Panc1 (cell line): ENCODE measurements at places on chromosomes 1 and 21. TPM values are rescaled to one million over a fixed set of nuclear protein-coding genes. Genes with fewer than 3 reads are reported as not detected.

The LRRC71 gene
- total RNA-seq: 0.77 TPM

The RHBG gene
- total RNA-seq: 0.28 TPM

The APP gene
- total RNA-seq: 542 TPM

The RPS6KA1 gene
- 44.0 TPM for total RNA-seq

The SLC5A9 gene
- not detected for total RNA-seq

The KCNE2 gene
- not detected for total RNA-seq

The ETV3L gene
- not detected for total RNA-seq

The PPP2R5A gene
- total RNA-seq: 44.3 TPM

The C1orf210 gene
- total RNA-seq: not detected

The MIXL1 gene
- 0.69 TPM for total RNA-seq

The FMO1 gene
- total RNA-seq: not detected

The LRRC53 gene
- not detected for total RNA-seq

- DNase-seq: no peak
These were observed 73.7 kb upstream of the EDEM3 start for GRCh38 chr1:184828369-184828717.

DNA sequence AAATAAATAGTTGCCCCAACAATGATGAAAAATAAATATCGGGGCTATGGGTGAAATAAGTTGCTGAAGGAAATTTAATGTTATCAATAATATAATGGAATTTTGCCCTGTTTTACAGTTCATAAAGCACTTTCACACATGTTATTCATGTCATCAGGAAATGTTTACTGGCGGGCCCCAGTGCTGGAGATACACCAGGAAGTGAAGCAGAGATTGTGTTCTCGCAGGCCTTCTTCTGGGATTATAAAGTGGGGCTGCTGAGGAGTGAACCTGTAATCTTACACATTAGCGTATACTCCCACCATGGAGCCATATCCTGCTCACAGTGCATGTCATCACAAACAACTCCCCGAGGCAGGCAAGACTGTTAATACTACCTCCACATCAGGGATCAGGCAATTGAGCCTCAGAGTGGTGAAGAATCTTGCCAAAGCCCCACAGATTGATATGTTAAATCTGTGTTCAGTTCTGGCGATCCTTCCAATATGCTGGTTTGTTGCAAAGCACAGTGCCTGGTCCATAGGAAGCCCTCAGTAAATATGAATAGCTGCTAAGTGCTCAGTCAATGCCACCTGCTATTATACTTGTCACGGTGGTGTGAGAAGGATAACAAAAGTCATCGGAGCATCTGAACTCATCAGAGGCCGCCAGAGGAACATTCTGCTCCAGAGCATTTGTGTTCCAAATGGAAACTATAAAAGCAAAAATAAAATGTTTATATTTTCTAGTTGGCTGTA is 104.4 kb upstream of the UBE2U start:
- no peak for DNase-seq

DNA sequence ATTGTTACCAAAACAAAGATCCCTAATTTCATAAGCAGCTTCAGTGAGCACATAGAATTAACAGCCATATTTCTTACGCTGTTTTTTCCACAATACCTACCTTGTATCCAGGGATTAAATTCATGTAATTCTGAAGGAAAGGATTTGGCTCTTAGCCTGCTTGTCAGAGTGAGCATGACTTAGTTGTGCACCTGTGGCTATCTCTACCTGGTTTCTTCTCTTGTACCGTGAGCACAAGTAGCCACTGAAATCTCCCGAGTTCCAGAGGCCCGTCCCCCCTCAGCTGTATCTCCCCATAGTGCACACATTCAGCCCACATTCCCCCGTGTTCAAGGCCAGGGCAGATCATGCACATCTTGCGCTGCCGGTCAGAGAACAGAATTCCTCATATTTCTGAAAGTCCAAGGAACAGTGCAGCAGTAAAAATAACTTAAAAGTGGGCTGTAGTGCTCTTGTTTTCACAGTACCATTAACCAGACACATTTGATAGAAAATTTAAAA is 2.3 kb downstream of the TENT5C start:
- DNase-seq: no peak

DNA sequence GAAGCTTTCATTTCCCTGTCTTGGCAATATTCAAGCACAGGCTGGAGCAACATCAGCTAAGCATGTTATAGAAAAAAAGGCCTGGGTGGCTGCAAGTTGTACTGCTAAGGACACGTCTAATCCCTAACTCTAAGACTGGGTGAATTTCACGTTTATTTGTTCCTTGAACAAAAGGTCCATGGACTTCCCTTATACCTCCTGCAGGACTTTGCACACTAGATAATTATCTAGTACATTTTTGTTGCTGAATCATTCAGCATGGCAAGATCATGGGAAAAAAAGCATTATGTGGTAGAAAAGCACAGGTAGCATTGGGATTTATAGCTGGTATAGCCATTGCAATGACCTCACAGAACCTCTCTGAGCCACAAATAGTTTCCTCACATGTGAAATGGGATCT is 130.7 kb upstream of the DMRTA2 start:
- DNase-seq: no peak

- DNase-seq: no peak
These were observed 15.4 kb downstream of the PKP1 start for GRCh38 chr1:201298396-201299381.

DNA sequence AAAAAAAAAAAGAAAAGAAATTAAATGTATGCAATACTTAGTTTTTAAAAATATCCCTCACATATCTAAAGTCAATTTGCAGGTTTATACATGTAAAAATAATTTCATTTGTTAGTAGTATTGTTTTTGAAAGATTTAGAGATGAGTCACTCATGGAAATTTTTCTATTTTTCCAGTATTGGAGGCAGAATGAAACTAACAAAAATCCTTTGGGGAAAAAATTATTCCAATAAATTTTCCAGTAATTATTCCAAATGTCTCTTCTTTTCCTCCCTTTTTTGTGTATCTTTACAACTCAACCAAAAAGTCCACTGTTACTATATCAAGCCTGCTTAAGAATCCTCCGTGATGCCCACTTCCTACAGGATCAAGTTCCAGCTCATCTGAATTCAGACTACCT is 29.9 kb downstream of the MPZL1 start:
- DNase-seq: no peak

GRCh38 chr1:210415846-210416448 is 87.2 kb downstream of the HHAT start:
- no peak for DNase-seq

- no peak for DNase-seq
These were observed 19.4 kb downstream of the MECR start for GRCh38 chr1:29211086-29212030.

DNA sequence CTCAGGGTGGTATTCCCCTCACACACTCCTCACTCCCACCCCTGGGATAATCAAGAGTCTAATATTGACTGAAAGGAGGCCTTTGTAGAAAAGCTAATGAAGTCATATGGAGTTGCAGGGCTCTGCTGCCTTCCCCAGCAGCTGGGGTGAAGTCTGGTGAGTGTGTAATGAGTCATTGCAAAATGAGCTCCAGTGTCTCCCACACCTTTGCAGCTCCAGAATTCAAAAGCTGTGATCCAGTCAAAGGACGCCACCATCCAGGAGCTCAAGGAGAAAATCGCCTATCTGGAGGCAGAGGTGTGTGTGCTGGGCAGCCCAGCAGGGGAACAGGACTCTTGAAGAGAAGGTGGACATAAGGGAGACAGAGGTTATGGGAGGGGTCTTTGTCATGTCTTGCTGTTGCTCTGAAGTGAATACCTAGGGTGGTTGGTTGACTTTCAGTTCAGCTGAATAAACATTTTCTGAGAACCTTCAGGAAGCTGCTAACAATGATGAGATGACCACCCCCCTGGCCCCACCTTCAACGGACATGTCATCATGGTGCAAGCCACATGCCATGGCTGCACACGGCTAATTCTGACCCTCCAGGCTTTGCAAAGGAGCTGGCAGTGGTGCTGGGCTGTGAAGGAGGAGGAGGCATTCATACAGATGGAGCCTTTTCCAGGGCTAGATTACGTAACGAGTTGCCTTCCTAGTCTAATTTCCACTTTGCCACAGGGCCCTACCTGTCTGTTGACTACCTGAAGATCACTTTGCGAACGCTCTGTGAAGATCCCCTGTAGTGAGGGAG is 32.2 kb upstream of the SNX27 start:
- no peak for DNase-seq

DNA sequence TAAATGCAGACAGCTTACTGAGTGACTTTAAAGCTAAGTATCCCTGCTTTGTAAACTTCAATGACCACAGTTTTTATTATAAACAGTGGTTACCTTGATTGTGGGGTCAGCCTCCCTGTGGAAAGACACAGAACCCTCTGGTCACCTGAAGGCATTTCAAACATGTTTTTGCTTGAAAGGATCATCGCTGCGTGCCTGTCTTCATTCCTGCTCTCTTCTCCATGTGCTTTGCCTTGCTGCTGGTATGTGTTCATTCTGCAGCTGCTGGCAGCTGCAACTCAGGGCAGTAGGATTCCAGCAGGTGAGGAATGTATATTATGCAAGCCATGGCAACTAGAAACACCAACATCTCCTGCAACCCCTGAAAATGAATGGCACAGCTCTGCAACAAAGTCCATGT is 81.0 kb upstream of the VAV3 start:
- no peak for DNase-seq

GRCh38 chr1:11053758-11054137 is 6.1 kb downstream of the SRM start:
- no peak for DNase-seq

DNA sequence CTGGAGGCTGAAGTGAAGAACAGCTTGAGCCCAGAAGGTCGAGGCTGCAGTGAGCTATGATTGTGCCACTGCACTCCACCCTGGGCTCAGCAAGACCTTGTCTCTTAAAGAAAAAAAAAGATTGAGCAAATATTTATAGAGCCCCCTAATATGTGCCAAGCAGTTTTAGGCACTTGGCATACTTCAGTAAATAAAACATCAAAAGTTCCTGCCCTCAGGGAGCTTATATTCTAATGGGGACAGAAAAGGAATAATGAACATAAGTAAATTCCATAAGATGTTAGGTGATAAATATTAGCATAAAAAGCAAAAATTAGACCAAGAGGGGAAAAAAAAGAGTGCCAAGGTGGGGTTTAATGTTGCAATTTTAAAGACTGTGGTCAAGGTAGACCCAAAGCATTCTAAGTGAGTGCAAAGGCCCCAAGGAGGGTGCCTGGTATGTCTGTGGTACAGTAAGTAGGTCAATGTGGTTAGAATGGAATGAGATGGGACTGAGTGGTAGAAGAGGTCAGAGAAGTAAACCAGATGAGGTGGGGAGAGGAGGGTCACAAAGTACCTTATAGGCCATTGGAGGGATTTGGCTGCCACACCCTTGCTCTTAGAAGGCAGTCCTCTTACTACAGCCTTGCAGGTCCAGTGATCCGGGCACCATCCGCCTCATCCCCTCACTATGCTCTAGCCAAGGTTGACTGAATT is 2.2 kb upstream of the TOE1 start:
- no peak for DNase-seq

GRCh38 chr1:59438058-59438560 is 141.2 kb downstream of the FGGY start:
- no peak for DNase-seq

GRCh38 chr1:221724931-221725605 is 16.8 kb downstream of the DUSP10 start:
- DNase-seq: no peak

DNA sequence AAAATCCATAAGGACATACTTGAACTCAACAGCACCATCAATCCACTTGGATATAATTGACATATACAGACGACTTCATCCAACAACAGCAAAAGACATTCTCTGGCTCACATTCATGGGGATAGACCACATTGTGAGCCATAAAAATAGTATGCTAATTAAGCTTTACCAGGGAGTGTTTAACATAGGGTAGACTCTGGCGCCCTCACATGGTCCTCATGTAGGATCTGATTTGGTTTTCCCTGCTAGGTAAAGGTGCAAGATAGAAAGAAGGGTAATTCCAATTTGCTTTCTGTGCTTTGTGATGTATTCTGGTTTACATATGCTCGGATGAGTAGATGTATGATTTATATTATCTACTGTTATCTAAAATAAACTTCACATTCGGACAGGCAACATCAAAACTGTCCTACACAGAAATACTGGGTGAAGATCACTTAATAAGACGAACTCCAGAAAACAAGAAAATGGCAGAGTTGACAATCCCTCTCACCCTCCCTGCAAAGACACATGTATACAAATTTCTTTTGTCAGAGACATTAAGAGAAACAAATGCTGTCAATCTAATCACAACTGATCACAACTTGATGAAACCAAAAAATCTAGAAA is 27.7 kb downstream of the CR1L start:
- no peak for DNase-seq

GRCh38 chr21:15986277-15986676 is 256.5 kb downstream of the USP25 start:
- no peak for DNase-seq

DNA sequence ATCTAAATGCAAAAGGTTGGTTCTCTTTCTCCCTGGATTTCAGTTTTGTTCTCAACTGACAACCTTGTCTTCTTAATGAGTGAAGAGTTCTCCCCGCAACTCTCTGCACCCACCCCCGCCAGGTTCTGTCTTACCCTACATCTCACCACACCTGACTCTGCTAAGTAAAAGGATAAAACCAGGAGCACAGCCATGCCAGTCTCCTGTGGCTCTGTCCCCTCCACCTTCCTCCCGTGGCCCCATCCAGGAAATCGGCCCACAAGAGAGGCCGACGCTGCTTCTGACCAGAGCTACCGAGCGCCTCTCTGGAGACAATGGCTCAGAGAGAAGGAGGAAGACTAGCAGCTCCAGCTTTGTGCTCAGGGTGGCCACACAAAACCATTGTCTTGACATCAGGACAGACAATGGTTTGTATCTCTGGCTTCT is 72.2 kb downstream of the PLEKHA6 start:
- no peak for DNase-seq

DNA sequence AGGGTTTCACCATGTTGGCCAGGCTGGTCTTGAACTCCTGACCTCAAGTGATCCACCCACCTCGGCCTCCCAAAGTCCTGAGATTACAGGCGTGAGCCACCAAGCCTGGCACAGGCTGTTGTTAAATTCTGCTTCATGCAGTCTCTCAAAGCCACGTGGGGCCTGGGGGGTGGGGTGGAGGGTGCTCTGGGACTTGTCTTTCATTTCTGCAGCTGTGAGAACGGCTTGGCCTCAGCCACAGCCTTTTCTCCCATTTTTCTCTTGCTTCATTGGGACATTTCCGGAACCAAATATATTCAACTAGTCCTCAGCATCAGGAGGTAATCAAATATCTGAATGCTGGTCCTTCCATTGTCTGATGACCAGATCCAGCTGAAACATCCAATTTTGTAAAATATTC is 27.6 kb upstream of the KCNE2 start:
- no peak for DNase-seq

GRCh38 chr1:84756455-84757082 is 66.3 kb upstream of the SSX2IP start:
- DNase-seq: no peak
